Activated naive CD4-positive, alpha-beta T cell treated with anti-CD3 and anti-CD28 coated beads for 36 hours (primary cell): ENCODE measurements at places on chromosomes 16 and 17.
A peak's percentile ranks its signal among the peaks of the same experiment; 100 is the strongest.

GRCh38 chr16:981695-982144 is at the start of gene SOX8:
SOX8 (plus strand) TSS chr16:981770; CDS start chr16:981923, 153 bp downstream.
- DNase-seq, result no peak

- no peak for DNase-seq
These were observed 19.1 kb upstream of the HEXD start for GRCh38 chr17:82399041-82399441.

- no peak for DNase-seq
These were observed 108.5 kb upstream of the RCVRN start for GRCh38 chr17:10013365-10014112.

- no peak for DNase-seq
These were observed 3.6 kb downstream of the HOXB6 start for GRCh38 chr17:48601207-48601538.

DNA sequence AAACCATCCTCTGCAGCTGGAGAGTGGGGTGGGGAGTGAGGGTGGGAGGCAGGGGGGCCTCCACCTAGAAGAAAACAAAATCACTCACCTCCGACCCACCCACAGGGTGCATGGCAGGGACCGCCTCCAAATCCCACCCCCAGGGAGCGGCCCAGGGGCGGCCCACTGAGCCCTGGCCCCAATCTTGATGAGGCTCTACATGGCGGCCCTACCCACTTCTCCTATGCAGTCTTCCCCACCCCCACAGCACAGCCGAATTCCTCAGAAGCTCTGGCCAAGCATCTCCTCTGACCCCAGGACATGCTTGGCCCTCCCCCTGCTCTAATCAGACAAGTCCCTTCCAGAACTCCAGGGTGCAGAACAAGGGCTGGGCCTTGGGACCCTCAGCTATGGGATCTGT is 18.2 kb upstream of the FASN start:
- DNase-seq, result no peak

- DNase-seq, result no peak
These were observed 3.6 kb downstream of the QRICH2 start for GRCh38 chr17:76304226-76305134.

DNA sequence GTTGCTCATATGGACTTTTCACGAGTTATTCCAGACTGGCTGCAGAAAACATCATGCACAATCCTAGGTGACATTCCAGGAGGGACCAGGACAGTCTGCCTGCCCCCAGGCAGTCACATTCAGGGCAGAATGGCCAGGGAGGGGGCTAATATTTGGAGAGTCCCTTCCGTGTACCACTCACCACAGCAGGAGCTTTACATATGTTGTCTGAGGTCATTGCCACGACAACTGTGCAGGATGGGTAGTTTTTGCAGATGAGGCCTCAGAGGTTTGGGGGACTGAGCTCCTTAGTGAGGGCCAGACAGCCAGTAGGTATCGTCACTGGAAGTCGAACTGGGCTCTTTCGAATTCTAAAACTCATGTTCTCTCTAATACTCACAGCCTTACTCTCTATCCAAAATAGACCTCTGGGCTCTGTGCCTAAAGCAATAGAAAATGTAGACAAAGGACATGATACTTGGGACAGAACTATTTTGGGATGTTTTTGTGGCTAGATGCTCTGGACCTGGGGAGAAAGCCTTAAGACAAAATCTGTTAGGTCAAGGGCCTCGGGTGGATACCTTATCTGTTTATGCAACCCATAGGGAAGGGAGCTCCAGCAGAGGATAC is 338.5 kb downstream of the MAF start:
- no peak for DNase-seq

GRCh38 chr17:60599220-60599619 is 773 bp upstream of the PPM1D start:
- no peak for DNase-seq

DNA sequence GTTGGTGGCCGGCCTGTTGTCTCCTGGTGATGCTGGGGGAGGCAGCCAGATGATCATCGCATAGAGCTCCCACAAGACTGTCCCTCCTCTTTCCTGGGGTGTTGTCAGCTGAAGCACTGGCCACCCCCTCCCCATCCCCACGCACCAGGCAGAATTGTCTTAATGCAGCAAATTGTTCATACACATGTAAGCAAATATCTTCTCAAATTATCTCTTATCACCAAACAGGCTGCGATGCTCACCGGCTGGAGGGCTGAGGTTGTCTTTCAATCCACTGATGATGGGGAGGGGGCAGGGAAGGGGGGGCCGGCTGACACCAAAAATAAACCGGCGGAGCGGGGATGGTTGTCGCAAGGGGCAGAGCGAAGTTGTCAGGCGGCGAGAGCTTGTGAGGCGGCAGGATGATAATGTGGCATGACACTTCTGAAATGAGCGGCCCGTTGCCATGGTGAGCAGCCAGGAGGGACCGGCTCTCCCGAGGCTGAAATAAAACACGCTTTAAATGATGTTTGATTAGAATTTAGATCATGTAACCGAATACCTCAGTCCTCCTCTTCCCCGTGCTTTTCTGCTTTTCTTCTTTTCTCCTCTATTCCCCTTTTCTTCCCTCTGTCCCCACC is 59.8 kb downstream of the MRM1 start:
- DNase-seq, result no peak

DNA sequence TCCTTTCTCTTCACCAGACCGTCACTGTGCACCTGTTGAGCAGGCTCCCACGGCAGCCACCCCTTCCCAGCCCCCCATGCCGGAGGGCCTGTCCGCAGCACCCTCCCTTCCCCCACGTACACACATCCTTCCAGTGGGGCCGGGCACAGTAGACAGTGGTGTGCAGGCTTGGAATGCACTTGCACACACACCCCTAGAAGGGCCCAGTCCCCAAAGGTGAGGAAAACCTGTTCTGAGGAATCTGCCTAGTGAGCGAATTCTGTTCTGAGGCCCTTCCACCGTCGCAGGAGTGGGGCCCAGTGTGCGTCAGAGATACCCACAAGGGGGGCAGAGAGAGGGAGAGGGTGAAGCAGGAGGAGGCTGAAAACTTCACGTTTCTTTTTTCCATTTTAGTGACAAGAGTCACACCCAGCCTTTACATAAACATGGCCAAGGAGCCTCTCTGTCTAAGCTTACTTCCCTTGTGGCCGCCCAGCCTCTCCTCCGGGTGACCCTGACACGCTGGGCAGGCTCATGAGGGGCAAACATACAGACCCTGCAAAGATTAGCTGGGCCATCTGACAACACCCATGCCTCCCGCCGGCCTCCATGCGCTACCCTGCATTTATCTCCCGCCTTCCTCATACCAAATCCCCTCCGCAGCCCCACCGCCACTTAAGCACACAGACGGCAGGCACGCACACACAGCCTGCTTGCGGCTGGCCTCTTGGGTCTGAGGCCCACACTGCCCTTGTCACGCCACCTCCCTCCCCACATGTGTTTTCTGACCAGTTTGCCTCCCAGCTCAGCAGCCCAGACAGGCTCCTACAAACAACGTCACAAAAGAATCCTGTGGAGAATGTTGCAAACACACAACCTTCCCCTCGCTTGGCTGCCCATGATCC is 1.8 kb downstream of the ZBTB4 start:
- DNase-seq, result peak; percentile 58

GRCh38 chr16:69040144-69040909 is 65.1 kb upstream of the HAS3 start:
- no peak for DNase-seq

GRCh38 chr17:30091771-30092170 is 24.8 kb upstream of the NSRP1 start:
- no peak for DNase-seq

- no peak for DNase-seq
These were observed 32.6 kb upstream of the KSR1 start for GRCh38 chr17:27423651-27424050.

- DNase-seq, result no peak
These were observed 10.7 kb upstream of the STAC2 start for GRCh38 chr17:39236450-39236927.

- no peak for DNase-seq
These were observed 2.1 kb upstream of the NAGS start for GRCh38 chr17:44002141-44002848.

DNA sequence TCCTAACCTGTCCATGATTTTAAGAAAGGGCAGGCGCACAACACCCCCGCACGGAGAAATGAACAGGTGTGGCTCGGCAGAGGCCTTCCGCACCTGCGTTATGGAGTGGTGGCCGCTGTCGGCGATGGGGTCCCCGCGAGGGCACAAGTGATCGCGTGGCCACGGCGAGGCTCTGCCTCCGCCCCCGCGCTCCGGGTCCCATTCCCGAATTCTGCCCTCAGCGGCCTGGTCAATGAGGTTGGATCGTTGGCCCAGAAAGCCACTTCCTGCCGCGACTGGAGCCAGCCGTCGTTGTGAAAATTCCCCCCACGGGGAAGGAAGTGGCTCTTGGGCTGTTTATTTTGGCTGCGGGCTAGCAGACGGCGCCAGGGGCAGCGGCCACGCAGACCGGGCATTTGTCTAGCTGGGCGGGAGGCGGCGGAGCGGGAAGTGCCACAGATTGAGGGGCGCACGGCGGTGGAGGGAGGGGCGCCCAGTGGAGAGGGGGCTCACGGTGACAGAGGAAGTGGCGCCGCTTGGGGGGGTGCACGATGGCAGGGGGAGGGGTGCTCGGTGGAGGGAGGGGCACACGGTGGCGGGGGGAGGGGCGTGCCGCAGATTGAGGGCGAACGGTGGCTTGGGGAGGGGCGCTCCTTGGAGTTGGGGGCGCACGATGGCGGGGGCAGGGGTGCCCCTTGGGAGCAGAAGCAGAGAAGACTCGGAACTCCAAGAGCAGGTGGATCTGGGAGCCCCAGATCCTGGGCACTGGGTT is 25.0 kb downstream of the MRC2 start:
- DNase-seq, result peak; percentile 55

DNA sequence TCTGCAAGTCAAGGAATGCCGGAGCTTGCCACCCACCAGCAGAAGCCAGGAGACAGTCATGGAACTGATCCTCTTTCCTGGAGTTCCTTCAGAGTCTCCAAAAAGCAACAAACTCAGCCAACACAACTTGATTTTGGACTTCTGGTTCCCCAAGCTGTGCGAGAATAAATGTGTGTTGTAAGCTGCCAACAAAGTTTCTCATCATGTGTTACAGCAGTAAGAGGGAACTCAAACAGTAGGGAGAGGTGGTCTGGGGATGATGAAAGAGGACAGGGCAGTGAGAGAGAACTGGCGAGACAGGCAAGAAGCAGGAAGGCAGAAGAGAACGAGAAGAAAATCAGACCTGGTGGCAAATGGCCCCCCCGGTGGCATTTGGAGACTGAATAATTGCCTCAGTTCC is 204.9 kb downstream of the MAF start:
- DNase-seq, result no peak

DNA sequence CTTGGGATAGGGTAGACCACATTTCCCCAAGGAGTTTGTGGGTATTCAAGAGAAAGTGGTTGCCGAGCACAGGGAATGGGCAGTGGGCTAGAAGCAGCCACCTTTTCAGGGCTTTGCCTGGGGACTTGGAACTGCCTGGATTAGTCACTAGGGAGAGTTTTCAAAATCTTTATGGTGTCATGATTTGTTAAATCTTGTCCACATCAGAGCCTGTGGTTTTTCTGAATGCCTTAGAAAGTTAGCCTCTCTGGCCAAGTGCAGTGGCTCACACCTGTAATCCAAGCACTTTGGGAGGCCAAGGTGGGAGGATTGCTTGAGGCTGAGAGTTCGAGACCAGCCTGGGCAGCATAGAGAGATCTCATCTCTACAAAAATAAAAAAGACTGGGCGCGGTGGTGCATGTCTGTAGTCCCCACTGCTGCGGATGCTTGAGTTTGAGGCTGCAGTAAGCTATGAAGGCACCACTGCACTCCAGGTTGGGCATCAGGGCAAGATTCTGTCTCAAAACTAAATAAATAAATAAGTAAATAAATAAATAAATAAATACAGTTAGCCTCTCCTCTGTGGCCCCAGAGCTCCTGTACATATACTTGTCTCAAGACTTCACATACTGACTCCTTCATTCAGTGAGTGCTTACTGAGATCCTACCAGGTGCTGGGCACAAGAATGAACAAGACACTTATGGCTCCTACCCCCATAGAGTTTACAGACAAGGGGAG is 76.3 kb upstream of the HNF1B start:
- DNase-seq, result no peak

DNA sequence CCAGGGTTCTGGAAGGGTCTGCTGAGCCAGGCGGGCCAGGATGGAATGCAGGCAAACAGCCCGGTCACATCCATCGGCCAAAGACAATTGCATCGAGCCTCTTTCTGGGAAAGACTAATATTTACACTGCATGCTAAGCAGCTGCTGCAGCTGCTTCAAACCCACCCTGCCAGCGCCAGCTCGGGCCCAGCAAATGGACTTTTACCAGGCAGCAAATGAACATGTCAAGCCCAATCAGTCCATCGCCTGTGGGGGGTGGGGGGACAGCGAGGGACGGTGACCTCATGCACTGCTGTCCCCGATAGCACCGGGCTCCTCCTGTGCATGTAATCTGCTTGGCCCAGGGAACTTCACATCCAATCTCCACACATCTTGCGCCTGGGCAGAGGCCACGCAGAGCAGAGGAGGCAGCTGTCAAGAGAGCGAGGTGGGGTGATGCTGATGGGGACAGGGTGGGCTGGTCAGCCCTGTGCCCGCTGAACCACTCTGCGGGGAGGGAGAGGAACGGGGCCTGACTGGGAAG is 39.4 kb upstream of the CDH5 start:
- no peak for DNase-seq

- DNase-seq, result no peak
These were observed 28.3 kb upstream of the ST6GALNAC1 start for GRCh38 chr17:76671912-76672262.

DNA sequence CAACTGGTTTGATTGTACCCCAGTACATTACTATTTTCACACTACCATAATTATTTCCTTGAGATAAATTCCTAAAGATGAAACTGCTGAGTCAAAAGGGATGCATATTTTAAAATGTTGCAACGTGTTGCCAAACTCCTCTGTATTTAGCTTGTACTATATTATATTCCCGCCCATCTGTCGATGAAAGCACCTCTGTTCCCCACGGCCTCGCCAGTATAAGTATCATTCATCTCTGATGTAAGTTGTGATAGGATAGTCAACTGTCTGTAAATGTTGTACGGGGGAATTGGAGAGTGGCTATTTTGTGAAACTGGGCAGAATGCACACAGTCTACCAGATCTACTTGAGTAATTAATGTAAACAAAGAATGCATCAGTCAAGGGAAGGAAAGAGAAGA is 47.7 kb upstream of the TNRC6A start:
- no peak for DNase-seq

DNA sequence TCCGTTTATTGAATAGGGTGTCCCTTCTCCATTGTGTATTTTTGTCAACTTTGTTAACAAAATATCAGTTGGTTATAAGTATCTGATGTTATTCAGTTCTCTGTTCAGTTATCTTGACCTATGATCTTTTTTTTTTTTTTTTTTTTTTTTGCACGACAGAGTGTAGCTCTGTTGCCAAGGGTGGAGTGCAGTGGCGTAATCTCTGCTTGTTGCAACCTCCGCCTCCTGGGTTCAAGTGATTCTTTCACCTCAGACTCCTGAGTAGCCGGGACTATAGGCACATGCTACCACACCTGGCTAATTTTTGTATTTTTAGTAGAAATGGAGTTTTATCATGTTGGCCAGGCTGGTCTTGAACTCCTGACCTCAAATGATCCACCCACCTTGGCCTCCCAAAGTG is 215.8 kb downstream of the BCAS3 start:
- no peak for DNase-seq

- peak; percentile 98 for DNase-seq
These were observed 5.3 kb downstream of the RNF166 start for GRCh38 chr16:88700636-88701482.
